Heart right ventricle (tissue), 16 donors: ENCODE measurements at places on chromosomes 4 and X. TPM values are rescaled to one million over a fixed set of nuclear protein-coding genes. Genes with fewer than 3 reads are reported as not detected.

AFP gene
- not detected for total RNA-seq

GRCh38 chr4:14257903-14258302, 630.4 kb upstream of the BOD1L1 start:
- DNase-seq: no peak

DNA sequence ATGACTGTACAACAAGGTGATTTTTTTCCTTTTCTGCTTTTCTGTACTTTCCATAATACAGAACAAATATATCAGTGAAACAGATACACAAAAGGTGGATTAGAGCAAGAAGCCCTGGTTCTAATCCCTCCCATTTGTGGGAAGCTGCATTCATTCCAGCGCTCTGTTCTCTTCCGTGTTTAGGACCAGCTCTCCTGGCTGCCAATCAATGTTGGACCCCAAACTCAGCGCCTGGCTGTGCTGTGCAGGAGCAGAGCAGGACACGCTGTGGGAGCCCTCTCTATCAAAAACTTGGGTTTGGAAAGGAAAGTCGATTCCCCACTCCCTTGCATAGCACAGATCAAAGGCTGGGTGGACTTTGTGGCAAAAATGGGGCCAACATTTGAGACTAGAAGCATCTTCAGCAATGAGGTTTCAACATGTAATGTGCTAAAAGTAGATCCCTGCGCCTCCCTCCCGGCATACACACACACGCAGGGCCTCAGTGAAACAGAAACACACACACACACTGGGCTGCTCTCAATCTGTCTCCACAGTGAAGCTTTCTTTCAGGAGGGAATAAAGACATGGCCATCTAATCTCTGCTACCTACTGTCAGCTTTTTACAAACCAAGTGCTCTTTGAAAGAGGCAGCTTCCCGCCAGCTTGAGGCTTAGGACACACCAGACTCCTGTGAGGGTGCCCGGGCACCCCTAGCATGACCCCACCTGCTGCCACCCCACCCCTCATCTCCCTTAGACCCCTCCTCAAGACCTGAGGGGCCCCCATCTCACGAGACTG, 12.2 kb downstream of the WDR1 start:
- DNase-seq: no peak

GRCh38 chr4:168488869-168489274, 8.0 kb upstream of the PALLD start:
- DNase-seq: no peak

PHEX gene
- total RNA-seq: not detected

TASL gene
- 0.19 TPM for total RNA-seq

STAP1 gene
- total RNA-seq: not detected

DNA sequence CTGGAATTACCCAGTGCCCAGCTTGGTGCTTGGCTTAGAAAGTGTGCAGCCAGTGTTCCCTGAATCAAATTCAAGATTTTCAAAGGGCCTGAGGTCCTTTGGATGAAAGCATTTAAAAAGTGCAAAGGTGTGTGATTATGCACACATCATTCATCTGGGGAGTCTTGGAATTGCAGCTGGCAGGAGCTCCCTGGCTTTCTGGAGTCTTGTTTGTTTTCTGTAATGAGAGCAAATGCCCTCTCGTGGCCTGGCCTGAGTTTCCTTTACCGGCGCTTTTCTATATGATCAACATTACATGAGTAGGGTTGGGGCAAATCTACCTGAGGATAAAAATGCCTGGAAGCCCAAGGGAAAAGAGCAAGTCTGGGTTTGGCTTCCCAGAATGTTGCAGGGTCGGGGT, 24.6 kb upstream of the SORCS2 start:
- DNase-seq: no peak

GRCh38 chr4:86449746-86450588, 90.1 kb upstream of the MAPK10 start:
- DNase-seq: no peak

DNA sequence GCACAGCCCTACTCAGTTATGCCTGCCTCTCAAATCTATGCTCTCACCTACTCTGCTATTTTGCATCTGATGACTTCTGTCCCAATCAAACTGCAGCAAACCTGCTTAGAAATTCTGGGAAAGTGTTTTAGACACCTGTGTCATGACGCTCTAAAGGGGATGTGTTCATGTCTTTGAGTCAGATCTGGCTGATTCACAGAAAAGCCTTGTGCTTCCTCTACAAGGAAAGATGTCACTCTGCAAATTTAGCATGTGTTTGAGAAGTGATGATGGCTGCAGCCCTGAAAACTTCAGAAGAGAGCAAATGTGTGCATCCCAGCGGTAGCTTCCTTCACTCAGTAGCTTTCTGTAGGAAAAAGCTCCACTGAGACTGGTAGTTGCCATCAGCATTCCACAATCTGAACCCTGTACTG, 235.4 kb downstream of the MGST2 start:
- no peak for DNase-seq

DNA sequence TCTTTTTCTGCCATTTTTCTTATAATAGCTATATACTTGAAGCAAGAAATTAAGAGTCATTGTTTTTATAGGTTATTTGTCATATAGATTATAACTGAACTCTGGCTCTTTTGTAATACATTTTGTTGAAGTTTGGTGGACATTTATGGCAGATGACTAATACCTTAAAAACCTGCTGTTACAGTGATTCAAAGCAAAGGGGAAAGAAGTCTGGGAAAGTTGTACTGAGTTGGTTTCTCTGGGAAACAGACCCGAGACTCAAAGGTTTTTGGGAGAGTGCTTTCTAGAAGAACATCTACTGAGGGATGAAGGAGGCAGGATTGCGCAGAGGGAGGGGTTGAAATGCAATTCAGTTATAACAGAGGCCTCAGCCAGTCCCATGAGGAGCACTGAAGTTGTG, 35.9 kb downstream of the NAP1L5 start:
- DNase-seq: no peak

- no peak for DNase-seq
These were observed 2.7 kb downstream of the NALF2 start for GRCh38 chrX:69506617-69507499.

GRCh38 chr4:169079942-169080827, 70.1 kb upstream of the CBR4 start:
- DNase-seq: peak; percentile 50

GRCh38 chr4:127641524-127641923, 8.8 kb downstream of the INTU start:
- DNase-seq: no peak

HELT gene
- not detected for total RNA-seq

UCP1 gene
- total RNA-seq: 0.20 TPM

GRCh38 chr4:86055898-86056297, 304.0 kb downstream of the MAPK10 start:
- no peak for DNase-seq
